ENCODE measurements at places on chromosomes 7 and 10.

GRCh38 chr10:102935939-102936605 lies 18.0 kb downstream of the CNNM2 start:
- DNase-seq, result no peak

DNA sequence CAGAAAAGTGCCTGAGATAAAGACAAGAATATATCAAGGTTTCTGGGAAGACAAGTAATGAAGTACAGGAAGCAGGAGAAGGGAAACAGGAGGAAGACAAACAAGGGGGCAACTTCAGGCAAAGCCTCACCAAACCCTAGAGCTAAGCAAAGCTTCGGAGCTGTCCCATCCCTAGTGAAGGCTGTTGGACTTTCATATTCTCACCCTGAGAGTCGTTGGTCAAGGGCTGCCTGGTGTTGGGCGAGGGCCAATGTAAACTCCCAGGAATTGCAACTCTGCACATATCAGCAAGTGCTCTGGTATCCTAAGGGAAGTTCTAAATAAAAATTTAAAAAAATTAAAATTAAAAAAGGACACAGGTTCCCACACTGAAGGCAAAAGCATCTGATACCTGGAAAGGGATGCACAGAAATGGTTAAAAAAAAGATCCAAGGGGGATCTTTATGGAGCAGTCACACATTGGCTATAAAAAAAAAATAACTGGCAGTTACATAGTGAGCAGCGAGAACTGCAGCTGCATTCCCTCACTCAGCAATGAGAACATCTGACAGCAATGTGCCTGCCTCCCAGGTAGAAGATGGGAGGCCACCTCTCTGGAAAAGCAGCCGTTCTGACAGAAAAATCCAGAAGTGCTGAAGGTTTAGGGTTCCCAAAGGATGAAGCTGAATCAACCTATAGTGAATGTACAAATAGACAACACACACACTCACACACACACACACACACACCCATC lies 304.7 kb downstream of the WDR11 start:
- DNase-seq, result no peak

DNA sequence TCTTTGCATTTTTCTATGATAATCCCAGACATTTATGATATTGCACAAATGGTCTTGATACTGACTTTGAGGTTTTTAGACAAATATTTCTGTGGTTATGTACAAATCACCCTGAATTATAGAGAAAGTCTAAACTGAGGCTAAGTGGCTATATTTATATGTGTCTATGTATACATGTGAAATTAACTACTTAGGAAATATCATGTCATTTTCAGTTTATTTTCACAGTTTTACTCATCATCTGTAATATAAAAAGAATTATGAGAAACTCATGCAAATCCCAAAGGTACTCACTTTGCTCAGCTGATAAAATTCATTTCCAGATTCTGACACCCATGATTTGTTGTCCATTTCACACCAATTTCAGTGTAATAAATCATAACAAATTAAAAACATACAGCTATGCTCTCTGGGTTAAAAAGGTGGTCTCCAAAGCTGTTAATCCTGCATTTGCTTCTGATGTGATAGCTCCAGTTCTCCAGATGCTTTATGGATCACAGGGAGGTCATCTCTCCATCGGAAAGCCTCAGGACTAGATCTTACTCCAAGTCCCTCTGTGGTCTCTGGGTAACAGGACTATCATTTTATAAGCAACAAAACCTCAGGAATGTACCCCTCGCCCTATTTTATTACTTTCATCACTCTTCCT lies 673.9 kb downstream of the PARD3 start:
- no peak for DNase-seq

GRCh38 chr7:4065190-4065589 lies 616.9 kb upstream of the FOXK1 start:
- DNase-seq, result no peak

DNA sequence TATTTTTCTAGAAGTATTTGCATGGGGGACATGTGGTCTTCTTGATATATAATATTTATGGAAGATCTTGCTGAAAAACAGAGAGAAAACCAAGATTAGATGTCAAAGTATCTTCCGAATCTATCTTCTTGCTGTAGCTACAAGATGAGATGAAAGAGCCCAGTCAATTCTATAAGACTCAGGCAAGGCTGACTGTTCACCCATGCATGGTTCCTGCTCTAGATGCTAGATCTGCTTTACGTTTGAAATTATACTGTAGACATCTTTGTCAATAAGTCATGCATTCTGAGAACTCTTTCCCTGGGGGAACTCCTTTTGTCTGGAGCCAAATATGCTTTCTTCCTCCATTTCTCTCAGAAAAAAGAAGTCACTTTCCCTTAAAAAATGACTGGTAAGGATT lies 1292.0 kb downstream of the XPNPEP1 start:
- no peak for DNase-seq

DNA sequence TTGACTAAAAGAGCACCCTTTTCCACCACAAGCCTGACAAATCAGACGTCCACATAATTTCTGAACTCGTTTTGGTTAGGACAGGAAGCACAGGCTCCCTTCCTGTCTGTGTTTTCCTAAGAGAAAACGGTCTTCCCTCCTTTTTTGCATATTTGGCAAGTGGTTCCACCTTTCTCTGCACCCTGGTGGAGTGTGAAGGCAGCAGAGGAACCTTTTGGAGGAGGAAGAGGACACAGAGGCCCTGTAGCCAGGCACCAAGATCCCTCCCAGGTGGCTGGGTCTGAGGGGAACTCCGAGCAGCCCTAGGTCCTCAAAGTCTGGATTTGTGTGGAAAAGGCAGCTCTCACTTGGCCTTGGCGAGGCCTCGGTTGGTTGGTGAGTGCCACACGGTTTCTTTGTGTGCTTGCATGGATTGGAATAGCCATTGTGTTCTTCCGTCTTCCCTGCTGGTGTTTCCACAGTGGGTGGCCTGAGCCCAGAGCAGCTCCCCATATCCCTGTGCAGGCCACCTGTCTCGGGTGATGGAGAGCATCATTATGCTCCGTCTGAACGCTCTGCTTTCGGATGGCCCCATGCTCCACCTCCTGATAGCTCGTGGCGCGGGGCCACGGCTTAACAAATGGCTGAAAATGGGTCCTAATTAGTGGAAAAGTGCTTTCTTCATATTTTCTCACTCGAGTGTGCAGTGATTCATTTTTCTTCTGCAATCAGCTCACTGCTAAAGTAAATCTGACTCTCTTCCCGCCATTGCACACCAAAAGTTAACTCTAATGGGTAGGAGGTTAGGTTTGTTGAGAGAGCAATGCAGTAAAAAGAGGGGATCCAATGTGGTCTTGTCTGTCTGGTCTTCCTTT lies 4.2 kb downstream of the IKZF1 start:
- DNase-seq, result no peak

Measured in AG09309 (cell line).